ENCODE measurements at places on chromosomes 7 and 10.

DNA sequence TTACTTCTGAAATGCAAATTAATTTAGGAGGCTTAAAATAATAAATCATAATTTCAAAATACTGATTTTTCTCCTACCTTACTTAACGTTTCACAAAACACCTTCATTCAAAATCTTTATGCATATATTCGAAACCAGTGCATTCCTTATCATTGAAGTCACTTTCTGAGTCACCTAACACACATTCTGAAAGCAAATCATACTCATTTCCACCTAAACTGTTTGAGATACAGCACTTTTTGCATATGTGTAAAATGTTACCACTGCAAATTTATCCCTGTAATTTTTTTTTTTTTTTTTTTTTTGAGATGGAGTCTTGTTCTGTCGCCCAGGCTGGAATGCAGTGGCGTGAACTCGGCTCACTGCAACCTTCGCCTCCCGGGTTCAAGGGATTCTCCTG, 15.7 kb downstream of the PPP3CB start:
- DNase-seq = no peak

DNA sequence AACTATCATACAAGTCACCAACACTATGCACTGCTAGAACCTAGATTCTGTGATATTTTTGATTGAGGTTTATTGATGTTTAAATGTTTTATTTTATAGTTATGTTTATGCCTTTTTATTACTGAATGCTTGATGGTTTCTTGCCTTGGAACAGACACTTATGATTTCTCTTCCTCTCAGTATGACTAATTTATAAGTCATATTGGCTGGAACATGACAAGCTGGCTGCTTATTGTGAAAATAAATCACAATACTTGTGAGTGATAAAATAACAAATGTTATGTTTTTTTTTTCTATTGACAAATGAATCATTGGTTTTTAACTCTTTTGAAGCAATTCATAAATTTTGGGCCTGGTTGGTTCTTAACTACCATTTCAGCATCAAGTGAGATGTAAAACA, 142.0 kb upstream of the MALRD1 start:
- no peak for DNase-seq

GRCh38 chr10:11261687-11262493, 244.2 kb downstream of the CELF2 start:
- no peak for DNase-seq

DNA sequence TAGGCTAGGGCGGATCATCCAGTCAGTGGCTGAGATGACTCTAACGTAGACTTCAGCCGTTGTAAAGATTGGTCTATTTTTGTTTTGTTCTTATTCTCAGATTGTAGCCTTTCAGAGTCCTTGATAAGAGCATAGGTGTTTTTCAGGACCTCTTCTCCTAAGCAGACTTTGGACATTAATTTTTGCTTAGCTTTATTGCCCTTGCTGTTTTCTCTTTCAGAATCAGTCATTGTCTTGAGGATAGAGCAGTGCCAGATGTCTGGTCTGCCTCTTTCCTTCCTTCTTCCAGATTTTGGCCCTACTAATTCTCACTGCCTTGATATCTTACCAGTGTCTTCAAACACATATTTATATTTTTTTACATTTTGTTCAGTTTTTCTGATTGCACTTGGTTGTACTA, 49.5 kb downstream of the C1GALT1 start:
- DNase-seq = no peak

DNA sequence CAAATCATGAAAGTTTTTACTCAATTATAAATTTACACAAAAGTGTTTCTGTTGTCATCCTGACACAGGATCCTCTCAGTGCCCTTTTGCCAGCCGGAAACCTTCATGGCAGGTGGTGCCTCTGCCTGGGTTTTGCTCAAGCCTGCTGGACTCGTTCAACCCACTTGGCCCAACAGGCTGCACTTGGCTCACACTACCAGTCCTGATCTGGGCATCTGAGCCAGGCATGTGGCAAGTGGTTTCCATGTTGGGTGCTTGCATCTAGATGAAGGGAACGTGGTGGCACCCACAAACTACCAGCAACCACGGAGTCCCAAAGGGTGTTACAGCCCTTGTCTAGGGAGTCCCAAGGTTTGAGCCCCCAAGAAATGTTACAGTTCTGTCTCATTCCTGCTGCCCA, 162.3 kb upstream of the CSTF2T start:
- DNase-seq = no peak

DNA sequence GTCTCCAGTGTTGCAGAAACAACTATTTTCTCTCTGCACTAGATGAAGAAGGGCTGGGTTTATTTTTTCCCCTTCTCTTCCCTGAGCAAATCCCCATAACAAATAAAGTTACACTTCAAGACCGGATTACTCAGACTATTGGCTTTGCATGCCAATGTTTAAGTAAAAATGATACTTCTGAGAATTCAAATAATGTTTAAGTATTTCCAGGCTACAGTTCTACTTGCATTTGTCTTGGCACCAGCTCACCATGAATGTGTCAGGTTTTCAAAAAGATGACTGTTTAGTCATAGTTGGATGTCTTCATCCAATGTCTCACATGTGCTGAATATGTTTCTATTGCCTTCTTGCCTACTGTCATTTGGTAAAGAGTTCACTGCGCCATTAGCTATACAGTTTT, 912.6 kb downstream of the GATA3 start:
- no peak for DNase-seq

DNA sequence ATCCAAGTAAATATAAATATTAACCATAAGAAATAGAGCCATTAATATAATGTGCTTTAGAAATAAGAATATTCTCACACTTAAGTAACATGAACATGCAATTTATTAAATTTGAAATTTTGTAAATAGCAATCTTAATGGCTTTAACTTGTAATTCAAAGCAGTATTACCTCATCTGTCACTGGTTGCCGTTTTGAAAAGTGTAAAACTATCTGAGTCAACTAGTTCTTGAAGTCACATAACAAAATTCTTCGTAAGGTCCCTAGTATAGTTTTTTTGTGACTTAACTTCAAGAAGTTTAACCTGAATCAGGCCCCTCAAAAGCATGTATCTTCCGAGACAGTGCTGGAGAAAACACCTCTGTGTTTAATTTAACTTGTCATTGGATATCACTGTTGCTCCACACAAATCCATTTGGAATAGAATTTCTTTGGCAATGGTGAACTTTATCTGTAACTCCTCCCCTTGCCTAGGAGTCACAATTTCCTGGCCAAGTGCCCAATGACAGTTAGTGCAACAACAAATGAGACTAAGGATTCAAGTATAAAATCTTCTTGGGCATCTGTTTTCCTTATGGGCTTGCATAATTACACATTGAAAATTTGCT, 47.1 kb downstream of the NT5C2 start:
- DNase-seq = peak; percentile 21

DNA sequence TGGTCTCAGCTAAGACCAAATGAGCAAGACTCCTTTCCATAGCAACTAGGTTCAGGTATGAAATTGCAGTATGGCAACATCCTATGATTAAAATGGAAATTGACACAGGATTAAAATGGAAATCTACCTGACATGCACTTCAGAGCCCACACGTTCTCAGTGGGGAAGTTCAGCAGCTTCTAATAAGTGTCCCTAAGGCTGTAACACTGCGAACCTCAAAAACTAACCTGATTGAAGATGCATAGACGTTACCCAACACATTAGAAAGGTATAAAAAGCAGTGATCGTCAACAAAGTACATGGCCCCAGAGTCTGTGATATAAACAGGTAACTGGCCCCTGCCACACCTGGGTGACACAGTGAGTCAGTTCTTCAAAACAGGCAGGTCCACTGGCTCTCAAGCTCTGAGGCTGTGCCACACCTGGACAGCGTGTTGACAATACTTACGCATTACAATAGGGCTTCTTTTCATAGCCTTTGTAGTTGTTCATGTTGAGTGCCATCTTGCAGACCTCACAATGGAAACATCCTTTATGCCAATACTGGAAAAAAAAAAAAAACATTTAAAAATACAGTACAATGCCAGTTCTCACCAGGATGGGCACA, 274.9 kb upstream of the NEBL start:
- no peak for DNase-seq

DNA sequence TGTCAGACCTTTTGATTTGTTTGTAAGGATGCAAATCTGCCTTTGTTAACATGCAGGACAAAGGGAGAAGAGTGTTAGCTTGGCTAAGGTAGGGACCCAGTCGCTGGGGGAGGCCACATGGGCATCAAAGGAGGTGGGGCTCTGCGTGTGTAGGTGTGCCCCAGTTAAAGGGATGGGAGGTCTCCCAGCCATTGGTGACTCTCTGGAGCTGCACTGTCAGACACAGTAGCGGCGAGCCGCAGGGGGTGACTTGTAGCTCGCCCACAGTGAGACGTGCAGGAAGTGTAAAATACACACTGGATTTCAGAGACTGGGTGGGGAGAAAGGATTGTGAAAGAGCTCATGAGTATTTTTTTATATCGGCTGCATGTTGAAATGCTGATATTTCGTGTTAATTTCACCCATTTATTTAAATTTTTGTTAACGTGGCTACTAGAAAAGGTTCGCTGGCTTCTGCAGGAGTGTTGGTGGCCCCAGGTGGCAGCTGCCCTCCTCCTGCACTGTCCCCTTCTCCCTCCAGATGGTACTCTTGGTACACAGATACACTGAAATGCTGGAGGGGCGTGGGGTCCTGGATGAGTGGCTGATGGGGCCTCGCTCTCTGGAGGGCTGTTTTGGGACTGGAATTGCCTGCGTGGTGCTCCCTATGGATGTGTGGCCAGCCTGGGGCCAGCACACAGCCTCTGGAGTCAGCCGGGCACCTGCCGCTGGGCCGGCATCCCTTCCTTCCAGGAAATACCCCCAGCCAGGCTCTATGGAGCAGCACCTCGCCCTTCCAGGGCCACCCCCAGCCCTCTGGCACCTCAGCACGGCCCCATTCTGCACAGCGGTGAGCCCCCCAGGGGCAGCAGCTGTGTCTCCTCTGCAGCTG, 59.2 kb downstream of the LHPP start:
- DNase-seq = peak; percentile 82

- DNase-seq = no peak
Observed at GRCh38 chr10:4749271-4749574, 76.8 kb upstream of the AKR1E2 start.

- no peak for DNase-seq
Observed at GRCh38 chr7:14000247-14000646, 10.8 kb upstream of the ETV1 start.

DNA sequence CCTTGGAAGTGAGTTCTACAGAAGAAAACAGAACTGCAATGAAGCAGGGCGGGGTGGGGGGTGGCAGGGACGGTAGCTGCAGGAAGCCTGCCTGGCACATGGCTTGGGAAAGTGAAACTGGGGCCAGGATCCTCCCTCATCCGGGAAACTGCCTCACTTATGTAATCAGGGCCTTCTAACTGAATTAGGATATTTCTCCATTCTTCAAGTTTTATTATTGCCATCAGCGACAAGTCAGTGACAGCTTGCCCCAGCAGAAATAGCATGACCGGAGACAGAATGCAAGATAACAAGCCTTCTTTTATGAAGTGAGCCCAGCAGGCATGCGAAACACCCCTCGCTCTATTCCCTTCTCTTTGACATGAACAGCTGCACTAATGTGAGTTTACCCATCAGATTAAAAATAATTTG, 77.5 kb upstream of the CACUL1 start:
- DNase-seq = peak; percentile 86

- no peak for DNase-seq
Observed at GRCh38 chr7:50495746-50496145, 45.6 kb upstream of the FIGNL1 start.

DNA sequence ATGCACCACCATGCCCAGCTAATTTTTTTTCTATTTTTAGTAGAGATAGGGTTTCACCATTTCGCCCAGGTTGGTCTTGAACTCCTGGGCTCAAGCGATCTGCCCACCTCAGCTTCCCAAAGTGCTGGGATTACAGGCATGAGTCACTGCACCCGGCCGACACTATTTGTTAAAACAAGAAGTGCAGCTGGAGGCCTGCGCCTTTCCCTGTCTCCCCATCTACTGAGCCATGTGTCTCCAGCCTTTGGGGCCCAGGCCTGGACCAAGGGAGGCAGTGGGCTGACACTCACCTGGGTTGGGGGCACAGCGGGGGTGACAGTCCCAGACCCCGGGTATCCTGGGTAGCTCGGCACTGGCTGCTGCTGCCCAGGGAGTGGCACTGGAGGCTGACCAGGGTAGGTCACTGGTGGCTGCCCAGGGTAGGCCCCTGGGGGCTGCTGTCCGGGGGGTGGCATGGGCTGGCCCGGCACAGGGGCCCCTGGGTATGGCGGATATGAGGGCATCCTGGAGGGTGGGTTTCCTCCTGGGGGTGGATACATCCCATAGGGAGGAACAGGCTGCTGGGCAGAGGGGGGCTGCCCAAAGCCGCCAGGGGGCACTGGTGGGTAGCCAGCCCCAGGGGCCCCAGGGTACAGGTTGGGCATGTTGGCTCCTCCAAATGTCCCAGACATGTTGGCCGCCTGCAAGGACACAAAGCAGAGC, 36.3 kb downstream of the PLAC9 start:
- no peak for DNase-seq

- no peak for DNase-seq
Observed at GRCh38 chr7:90625051-90625450, 28.9 kb downstream of the CDK14 start.

DNA sequence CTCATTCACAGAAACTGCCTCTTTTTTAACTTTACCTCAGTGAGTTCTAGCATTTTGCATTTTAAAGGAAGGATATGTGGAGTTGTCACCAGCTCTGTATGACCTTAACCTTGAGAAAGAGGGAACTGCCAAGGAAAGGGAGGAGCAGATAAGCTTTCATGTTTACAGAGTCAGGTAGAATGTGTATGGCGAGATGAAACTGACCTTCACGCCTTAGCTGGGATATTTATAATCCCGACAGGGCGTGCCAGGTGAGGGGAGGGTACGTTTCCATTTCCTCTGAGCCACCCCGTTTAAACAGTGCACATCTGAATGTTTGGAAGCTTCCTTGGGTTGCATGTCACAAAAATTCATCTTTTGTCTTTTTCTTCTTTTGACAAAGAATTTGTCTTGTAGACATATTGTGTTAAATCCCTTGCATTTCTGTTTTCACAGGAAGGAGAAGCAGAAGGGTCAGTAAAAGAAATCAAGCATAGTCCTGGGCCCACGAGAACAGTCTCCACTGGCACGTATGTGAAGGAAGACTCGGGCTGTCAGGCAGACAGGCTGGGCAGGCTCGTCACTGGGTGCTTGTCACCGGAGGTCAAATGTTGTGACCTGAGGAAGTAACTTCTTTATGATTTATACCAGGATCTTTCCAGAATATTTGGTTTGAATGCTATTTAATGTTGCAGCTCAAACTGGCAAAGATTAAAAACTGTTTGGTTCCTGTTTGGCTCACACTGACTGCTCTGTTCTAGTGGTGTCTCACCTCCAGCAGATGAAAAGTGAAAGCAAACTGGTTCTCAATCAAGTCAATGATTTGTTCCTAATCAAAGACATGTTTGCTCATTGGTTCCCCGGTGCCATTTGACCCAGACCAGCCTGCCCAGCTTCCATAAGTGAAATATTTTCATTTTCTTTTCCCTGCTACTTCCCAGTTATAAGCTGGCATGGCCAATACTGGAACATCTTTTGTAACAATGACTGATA, 16.2 kb downstream of the OPTN start:
- no peak for DNase-seq

GRCh38 chr10:128210215-128211063, 84.2 kb upstream of the MKI67 start:
- DNase-seq = peak; percentile 56

GRCh38 chr7:607938-608337, 88.3 kb upstream of the PDGFA start:
- DNase-seq = no peak

- no peak for DNase-seq
Observed at GRCh38 chr7:41916450-41916927, 213.6 kb upstream of the INHBA start.

Measured in inflammatory macrophage treated with lipopolysaccharide for 1 hour (primary cell).